ENCODE measurements at places on chromosomes 3 and 15. TPM values are rescaled to one million over a fixed set of nuclear protein-coding genes. Genes with fewer than 3 reads are reported as not detected.

- DNase-seq: peak; percentile 66
These were observed 637.2 kb downstream of the NTRK3 start for GRCh38 chr15:87619161-87619960.

DNA sequence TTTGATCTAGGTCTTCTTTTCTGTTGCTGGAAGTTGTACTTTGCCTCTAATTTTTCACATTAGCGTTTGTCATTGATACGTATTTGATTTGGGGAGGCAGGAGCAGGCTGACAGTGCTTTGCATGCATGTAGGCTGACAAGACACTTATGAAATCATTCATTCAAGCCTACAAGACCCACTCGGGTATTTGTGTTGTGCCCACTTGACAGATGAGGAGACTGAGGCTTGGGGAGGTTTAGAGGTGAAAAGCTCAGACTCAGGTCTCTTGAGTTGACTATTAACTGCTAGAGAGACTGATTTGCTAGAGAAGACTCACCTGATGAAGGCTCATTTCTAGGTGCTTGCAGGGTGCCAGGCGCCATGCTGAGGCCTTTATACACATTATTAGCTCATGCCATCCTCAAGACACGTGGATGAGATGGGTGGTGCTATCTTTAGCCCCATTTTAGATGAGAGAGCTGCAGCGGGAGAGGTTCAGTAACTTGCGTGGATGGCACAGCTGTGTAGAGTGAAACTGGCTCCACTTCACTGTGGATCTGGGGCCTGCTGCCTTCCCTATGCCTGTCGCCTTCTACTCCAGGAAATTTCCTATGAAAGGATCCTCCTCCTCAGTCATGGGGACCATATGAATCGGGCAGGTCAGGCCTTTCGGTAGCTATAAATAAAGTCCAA lies 192.7 kb downstream of the ITPR1 start:
- DNase-seq: no peak

DNA sequence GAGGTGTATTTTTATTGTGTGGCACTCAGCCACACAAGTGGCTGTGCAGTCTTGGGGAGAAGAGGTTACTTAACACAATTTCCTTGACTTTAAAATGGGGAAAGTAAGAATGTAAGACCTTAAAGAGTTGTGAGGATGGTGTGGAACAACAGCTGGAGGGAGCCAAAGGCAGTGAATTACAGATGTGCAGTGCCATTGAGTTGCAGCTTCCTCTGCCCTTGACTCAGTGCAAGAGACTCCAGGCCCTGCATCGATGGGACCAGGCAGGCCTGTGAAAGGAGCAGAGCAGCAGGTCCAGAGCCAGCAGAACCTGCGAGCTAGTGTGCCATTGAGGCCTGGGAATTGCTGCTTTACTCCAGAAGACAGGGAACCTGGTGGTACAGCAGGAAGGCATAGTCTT lies 27.2 kb downstream of the EEFSEC start:
- no peak for DNase-seq

Gene DPPA2
- not detected for total RNA-seq

Gene APBA2
- total RNA-seq: 5.8 TPM

Gene CLDN18
- 0.96 TPM for total RNA-seq

Gene PRTG
- total RNA-seq: 16.4 TPM

Gene LRRC31
- total RNA-seq: not detected

Data from umbilical cord (tissue), 2 donors.